HFF-Myc (cell line): ENCODE measurements at places on chromosomes 3 and 15.

DNA sequence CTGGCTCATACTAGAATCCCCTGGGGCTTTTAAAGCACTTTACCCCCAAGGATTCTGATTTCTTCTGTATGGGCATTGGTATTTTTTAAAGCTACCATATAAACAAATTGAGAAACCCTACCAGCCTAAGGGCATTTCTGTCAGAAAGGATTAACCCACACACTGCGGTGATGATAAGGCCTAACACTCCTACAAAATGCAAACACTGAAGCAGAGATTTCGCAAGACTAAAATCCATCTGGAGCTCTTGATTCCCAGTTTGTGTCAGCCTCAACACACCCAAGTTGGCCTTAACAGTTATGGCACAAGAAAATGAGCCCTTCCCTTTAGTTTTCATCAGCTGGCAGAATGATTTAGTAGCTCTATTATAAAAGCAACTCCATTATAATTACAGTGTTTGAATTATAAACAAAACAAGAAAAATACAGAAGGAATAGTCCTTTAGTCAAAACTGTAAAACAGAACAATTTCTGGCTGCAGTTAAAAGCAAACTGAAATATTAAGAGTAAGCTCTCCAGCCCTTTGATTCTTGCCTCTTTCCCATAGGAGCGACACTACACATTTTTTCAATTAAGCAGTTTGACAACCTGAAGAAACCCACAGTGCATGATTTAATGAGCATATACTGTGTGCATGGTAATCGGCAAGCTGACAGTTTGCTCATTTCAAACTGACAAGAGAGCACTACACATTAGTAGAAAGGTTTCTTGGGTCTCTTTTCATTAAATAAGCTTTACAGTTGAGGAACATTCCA is 441.2 kb downstream of the FHIT start:
- peak; percentile 2 for DNase-seq

GRCh38 chr3:39141171-39141995 is 12.0 kb downstream of the CSRNP1 start:
- DNase-seq, result no peak

GRCh38 chr3:72144773-72145505 is 360.0 kb upstream of the PROK2 start:
- DNase-seq, result no peak

DNA sequence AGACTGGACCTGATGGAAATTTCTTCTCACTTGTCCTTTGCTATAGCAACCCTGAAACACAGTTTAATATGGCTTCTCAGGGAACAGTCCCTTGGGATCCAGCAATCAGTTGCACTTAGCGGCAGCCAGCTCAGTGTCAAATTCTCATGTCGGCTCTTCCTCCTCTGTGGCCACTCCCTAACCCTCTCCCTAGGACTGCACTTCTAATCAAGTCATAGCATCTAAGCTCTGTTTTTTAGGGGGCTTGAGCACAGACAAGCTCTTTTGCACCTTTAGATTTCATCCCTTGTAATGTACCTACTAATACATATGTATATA is 250.5 kb upstream of the TLE3 start:
- no peak for DNase-seq

- DNase-seq, result no peak
These were observed 2.1 kb downstream of the RTP2 start for GRCh38 chr3:187700249-187700648.

DNA sequence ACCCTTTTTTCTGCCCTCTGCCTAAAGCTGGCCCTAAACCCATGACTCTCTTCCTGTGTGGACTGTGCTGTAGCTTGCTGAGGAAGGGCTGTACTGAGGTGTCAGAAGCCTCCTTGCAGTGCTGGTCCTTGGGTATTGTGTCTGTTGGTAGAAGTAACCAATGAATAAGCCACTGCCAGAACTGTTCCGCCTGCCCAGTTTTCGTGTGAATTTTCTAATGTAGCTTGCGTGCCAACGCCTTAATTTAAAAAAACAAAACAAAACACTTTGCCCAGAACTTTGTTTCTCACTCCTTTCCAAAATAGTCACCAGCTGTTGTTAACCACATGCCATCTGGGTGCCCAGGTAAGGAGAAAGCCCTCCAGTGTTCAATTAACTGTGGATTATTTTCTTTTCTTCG is 101.9 kb downstream of the KLHL25 start:
- no peak for DNase-seq

DNA sequence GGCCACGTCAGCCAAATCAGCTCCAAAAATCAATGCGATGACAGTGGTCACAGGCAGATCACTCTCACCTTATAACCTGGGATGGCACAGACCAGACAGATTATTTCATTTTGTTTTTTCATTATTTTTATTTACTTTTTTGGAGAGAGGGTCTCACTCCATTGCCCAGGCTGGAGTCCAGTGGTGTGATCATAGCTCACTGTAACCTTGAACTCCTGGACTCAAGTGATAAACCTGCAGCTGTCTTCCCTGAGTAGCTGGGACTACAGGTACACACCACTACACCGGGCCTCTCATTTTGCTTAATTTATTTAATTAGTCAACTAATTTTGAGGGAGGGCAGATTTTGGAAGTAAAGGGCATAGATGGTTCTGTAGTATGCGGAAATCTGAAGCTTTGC is 51.2 kb upstream of the ICE2 start:
- no peak for DNase-seq

- DNase-seq, result no peak
These were observed 70.2 kb upstream of the MITF start for GRCh38 chr3:69669070-69669469.

DNA sequence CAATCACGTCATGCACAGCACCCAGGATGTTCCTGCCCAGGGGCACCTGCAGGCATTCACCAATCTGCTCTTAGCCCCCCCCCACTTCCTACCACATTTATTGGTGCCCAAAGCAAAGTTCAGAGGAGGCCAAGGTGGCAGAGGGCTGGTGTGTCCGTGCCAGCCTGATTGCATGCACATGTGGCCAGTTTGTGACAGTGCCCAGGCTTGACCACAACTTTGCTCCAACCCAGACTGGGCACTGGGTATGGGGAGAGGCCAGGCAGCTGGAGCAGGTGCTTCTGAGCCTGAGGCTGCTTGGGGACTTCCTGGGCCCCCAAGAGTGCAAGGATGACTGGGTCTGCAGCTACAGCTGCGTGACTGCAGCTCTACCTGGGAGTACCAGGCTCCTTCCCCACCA is 192.3 kb upstream of the BCHE start:
- DNase-seq, result no peak

DNA sequence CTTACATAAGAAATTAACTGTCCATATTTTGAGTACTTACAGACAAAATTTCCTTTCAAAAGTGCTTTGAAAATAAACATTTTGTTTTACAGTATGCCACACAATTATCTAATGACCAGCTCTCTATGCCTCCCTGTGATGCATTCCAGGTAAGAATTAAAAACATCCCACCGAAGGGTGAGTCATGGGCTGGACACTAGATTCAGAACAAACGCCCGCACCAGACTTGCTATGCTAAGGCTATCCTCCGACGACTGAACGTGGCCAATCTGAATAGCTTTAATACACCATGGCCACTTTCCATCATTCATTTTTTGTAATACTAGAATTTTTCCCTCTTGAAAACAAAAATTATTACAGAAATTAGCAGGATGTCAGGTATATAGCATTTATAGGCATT is 139.8 kb upstream of the TNIK start:
- DNase-seq, result no peak

DNA sequence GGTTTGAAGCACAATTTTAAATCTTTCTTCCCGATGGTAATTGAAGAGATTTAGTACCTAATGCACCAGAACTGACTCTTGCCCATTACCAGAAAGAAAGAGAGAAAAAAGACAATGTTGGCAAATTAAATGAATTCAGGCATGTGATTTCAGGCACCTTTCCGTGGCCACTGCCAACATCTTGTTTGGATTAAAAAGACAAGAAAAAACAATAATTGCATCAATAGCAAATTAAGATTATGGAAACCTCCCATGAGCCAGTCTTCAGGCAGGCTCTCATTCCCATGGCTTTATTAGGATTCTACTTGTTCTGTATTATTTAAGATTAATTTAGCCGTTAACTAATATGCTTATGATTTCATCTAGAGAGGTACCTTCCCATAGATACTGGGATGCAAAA is 193.0 kb downstream of the GREM1 start:
- DNase-seq, result no peak

- DNase-seq, result no peak
These were observed 9.9 kb downstream of the CHRNB4 start for GRCh38 chr15:78630886-78631633.

GRCh38 chr3:184457329-184457728 is 77.5 kb downstream of the CHRD start:
- DNase-seq, result no peak

DNA sequence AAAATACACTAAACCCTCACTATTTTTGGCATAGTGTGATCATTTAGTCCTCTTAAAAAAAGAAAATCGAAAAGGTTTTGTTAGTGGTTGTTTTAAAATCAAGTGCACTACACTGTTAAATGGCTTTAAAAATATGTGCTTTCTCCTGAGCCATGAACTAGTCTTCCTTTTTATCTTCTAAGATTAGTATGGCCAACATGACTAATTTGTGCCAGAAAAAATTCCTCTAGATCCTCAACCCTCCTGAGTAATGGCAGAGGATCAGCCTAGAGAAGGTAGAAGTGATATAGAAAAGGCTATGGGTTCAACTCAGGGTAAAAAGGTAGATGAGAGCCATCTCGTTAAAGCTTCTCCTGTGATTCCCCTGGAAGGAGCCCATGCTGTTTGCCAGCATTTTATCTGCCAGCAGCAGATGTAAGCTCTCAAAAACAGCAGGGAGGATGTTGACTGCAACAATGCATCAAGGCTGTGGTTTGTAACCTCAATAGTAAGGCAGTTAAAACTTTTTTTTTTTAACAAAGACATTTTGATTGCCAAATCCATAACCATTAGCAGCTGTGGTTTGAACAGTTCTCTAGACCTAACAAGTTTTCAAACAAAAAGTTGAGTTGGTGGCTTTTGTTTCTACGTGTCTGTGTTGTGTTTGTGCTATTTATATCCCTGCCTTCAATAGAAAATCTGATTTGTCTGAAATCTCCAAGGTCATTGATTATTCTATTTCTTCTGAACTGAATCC is 30.2 kb upstream of the ZNF609 start:
- DNase-seq, result peak; percentile 88

- DNase-seq, result no peak
These were observed 349.7 kb downstream of the TUSC7 start for GRCh38 chr3:117059067-117059955.

DNA sequence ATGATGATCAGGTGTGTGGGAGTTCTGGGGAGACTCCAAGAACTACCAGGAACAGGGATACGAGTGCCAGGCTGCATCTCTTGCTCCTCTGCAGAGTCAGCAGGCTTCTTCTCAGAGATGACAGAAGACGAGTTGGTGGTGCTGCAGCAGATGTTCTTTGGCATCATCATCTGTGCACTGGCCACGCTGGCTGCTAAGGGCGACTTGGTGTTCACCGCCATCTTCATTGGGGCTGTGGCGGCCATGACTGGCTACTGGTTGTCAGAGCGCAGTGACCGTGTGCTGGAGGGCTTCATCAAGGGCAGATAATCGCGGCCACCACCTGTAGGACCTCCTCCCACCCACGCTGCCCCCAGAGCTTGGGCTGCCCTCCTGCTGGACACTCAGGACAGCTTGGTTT is 7.9 kb downstream of the PRRT3 start:
- DNase-seq, result no peak

- no peak for DNase-seq
These were observed 139.1 kb downstream of the RTP4 start for GRCh38 chr3:187507266-187507665.

DNA sequence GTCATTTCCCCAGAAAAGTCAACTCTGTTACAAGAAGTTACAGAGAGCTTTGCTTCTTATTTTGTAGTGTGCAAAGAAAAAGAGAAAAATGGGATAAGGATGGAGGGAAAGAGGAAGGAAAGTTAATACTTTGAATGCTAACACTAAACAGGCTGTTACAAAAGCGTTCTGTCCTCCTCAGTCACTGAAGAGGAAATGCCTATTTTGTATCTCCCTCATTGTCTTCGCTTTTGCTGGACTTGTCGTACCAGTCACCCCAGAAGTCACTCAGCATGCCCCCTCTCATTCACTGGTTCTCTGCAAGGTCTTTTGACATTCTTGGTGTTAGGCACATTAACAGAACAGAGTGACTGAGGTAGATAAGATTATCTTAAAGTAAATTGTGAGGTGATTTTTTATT is 129.6 kb downstream of the ALCAM start:
- no peak for DNase-seq
